AML-193 (cell line): ENCODE measurements at places on chromosomes 12 and 14.

DNA sequence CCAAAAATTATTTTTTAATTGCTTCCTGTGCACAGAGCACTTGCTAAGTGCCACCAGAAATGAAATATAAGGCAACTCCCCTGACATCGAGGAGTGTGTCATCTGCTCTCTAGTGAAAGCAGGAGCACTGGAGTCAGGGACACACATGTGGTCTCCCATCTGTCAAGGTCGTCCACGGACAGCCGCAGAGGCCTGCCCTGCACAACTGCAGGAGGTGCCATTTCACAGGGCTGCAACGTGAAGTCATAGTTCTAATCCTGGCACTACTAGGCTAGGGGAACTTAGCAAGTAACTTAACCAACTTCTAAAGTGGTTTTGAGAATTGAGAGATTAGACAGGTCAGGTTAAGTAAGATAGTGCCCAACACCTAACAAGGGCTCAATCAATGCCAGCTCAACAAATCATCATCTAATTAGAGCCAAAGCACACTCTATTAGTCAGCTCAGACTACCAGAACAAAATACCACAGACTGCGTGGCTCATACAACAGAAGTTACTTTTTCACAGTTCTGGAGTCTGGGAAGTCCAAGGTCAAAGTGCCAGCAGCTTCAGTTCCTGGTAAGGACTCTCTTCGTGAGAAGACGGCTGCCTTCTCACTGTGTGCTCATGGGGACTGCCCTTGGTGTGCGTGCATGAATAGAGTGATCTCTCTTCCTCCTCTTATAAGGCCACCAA lies 30.7 kb downstream of the FOXN3 start:
- no peak for DNase-seq

DNA sequence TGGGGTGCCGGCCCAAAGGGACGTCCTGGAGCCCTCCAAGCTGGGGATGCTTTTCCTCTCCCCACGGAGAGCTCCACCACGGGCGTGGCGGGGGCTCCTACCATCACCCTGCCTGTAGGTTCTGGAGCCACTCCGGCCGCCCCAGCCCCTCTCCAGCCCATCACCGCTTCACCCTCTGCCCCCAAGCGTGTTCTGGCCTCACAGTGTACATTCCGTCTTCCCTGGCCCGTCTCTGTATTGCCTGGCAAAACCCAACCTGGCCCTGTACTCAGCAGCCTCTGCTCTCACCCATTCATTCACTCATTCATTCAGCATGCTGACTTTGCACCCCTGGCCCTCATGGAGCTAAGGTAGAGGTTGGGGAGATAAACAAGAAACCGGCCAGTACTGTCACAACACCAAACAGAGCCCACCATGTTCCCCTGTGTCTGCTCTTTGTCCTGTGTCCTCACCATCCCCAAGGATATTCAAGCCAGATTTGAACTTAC lies 20.3 kb downstream of the SLC25A29 start:
- no peak for DNase-seq

DNA sequence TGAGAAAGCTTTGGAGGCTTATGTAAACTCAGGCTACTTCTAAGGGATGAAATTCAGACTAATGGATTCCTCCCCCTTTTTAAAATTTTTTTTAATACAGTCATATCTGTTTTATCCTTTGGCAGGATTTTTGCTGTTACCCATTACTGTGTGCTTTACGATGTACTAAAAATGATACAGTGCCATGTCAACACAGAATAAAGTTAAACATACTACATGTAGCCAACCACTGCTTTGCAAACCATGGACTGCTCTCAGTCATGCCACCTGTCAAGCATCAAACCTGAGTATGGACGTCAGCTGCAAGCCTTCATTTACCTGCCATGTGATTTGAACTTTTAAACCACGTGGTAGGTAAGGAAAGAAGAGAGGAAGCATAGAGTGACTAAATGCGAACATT lies 325.8 kb downstream of the FUT8 start:
- DNase-seq, result no peak

DNA sequence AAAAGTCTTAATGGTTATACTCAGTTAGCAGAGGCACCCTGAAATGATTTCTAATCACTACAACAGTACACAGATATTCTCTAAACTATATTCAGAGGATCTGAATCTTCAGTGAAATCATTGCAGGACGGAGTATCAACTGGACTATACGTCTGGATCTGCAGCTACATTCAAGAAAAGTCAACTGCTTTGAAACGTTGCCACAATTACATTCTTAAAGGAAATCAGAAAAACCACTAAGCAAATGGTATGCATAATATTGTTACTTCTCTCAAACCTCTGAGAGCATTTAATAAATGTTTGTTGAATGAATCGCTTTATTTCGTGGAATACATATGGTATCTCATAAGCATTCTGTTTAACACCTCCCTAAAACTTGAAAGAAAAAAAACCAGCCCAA lies 67.4 kb downstream of the MED13L start:
- no peak for DNase-seq

DNA sequence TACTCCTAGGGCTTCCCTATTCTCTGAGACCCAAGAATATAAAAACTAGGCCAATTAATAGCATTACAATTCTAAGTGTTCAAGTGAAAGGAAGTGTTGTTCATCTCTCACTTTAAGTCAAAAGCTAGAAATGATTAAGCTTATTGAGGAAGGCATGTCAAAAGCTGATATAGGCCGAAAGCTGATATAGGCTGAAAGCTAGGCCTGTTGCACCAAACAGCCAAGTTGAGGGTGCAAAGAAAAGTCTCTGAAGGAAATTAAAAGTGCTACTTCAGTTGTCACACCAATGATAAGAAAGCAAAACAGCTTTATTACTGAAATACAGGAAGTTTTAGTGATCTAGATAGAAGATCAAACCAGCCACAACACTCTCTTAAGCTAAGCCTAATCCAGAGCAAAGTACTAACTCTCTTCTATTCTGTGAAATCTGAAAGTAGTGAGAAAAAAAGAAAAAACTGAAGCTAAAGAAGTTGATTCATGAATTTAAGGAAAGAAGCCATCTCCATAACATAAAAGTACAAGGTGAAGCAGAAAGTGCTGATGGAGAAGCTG lies 68.9 kb downstream of the SLC6A15 start:
- no peak for DNase-seq

DNA sequence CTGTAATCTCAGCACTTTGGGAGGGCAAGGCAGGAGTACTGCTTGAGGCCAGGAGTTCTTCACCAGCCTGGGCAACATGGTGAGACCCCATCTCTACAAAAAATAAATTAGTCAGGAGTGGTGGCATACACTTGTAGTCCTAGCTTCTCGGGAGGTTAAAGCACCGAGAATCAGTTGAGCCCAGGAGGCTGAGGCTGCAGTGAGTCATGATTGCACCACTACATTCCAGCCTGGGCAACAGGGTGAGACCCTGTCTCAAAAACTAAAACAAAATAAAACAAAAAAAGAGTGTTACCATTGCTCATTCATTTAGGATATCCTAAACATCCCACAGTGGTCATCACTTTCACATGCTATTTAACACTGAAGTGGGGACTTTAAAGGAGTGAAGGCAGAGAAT lies 7.8 kb downstream of the NEK9 start:
- DNase-seq, result no peak

DNA sequence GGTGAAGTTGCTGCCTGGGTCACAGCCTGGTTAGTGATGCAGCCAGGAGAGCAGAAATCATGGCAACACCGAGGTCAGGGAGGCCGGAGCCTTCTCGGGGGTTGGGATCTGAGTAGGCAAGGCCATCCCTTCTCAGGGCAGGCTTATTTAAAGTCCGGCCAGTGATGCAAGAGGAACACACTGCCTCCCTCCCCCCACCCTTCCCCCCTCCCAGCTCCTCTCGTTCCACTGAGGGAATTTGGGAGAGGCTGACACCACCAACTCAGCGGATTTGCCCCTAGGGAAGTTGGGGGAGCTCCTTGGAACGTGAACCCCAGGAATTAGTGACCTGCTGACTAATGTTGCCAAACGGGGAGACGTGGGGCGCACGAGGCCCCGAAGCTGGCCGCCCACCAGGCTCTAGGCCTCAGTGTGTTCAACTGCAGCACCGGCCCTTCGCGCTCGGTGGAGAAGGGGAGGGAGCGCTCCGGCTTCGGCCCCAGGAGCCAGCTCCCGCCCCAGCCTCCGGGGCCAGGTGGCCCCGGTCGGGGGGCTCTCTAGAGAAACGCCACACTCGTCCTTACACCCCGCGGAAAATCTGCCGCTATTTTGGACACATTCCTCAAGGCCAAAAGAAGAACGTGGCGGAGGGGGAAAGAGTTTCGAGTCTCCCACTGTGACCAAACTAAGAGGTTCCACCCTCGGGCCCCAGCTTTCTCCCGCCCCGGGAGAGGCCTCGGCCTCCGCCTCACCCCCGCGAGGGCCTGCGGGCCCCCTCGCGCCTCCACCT lies 1.6 kb downstream of the CTDSP2 start:
- peak; percentile 41 for DNase-seq

DNA sequence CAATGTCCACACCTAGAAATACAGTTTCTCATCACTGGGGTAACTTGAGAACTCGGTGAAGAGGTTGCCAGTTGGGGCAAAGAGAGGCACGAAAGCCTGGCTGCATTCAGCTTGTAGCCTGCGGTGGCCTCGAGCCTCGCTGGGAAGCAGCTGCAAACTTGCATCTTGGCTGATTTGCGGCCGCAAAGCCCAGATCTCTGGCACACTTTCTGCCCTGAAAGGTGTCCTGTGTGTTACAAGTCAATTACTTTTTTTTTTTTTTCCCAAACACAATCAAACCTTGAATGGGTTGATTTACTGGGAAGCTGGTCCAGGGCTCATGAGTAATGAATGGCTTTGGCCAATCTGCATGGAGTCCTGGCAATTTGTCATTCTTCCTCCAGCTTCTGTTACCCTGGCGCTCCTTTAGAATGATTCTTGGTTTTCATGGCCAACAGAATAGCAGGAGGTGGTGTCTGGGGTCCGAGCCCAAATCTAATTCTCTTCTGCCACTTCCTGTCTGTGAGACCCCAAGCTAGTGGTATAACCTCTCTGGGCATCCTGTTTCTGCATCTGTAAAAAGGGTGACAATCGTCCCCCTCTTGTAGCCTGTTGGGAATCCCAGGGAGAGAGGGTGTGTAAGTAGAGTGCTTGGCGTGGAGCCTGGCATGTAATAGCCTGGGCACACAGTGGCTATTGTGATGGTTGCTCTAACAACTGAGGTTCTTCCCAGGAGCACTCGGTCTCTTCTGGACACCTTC lies 6.7 kb downstream of the BCL7A start:
- no peak for DNase-seq

DNA sequence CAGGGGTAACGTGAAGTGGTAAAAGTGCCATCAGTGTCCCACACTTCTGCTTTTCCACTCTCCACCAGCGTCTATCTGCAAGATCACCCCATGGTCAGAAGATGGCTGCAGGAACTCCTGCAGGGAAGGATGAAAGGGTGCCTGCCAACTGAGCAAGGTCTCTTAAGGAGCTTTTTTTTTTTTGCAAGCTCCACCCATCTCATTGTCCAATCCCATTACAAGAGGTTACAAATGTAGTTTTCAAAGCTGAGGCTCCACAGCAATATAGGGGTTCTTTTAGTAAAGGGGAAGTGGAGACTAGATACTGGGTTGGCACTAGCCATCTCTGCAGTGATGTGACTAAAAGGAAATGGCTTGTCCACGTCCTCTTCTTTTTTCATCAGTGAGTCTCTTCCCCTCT lies 5.9 kb upstream of the BHLHE41 start:
- peak; percentile 82 for DNase-seq

DNA sequence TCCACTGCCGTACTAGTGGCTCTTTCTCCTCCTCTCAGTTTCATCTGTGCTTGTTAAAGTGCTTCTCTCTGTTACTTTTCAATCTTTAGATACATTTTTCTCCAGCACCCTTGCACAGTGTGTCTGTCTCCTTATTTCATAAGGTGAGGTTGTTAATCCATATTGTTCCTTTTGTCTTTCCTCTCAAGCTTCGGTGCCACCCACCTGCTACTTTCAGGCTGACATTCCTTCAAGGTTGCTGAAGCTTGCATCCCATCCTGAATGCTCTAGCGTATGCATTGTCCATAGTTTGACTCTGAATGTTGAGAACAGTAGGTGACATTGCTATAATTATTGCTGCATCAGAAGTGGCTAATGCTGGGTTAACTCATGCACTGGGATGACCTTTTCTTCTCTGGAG lies 20.6 kb downstream of the TUNAR start:
- no peak for DNase-seq

GRCh38 chr12:81141217-81141616 lies 63.3 kb downstream of the ACSS3 start:
- no peak for DNase-seq

GRCh38 chr14:32394038-32394437 lies 64.9 kb downstream of the AKAP6 start:
- no peak for DNase-seq

- DNase-seq, result no peak
These were observed 101.2 kb downstream of the AKAP6 start for GRCh38 chr14:32430326-32430725.

DNA sequence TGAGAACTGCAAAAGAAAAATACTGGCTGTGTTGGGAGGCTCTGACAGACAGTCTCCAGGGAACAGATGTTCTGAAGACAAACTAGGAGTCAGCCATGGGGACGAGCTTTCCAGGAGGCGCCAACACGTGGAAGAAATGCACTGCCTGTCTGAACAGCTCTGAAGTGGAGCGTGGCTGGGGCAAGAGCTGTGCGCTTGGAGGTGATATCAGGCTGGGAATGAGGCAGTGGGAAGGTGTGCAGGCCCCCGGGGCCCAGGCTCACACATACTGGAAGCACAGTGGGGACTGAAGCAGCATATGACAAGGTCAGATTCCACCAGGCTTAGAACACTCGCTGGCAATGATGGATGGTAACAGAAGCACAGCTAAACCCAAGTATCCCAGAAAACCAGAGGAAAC lies 17.5 kb downstream of the APPL2 start:
- DNase-seq, result no peak

- DNase-seq, result no peak
These were observed 158.0 kb downstream of the KCNK10 start for GRCh38 chr14:88164906-88165534.

GRCh38 chr12:67958187-67958586 lies 31.1 kb upstream of the IFNG-AS1 start:
- DNase-seq, result no peak

- DNase-seq, result no peak
These were observed 75.9 kb downstream of the DUSP16 start for GRCh38 chr12:12486661-12487240.
